Endothelial cell of umbilical vein (primary cell): ENCODE measurements at places on chromosomes 1 and 21. TPM values are rescaled to one million over a fixed set of nuclear protein-coding genes. Genes with fewer than 3 reads are reported as not detected.

The SDHB gene
- 90.3 and 96.2 TPM in 2 replicates for total RNA-seq

The FLVCR1 gene
- total RNA-seq, result 11.9 and 12.0 TPM in 2 replicates

The DEPDC1 gene
- total RNA-seq, result 26.0 and 30.4 TPM in 2 replicates

The NPPA gene
- total RNA-seq, result not detected in 2 replicates

The NBL1 gene
- 39.8 and 40.5 TPM in 2 replicates for total RNA-seq

The SYT2 gene
- not detected in 2 replicates for total RNA-seq

- no peak overlapping the region for H3K27ac ChIP-seq
- no peaks in the 10 kb centered on the region for H3K36me3 ChIP-seq
- H3K4me3 ChIP-seq, result no peak overlapping the region
- no peaks in the 10 kb centered on the region for H3K27me3 ChIP-seq
- H3K4me1 ChIP-seq, result no peaks in the 10 kb centered on the region
- DNase-seq, result no peak
Measured at GRCh38 chr1:196381544-196381943, 226.7 kb downstream of the KCNT2 start.

DNA sequence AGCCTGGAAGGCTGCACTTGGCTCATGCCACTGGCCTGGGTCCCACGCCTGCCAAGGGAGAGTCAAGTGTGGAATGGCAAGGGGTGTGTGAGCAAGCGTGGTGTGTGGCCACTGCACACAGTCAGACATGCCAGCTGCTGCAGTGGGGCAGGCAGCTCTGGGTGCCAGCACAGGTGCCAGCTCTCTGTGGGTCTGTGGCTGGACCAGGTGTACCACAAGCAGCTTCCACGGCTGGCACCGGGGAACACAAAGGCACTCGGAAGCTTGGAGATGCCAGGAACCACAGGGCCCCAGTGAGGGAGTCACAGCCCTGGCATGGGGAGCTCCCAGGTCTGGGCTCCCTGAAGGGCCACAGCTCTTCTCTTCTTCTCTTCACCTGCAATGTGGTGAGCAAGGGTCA lies 34.8 kb downstream of the ACTL8 start:
- H3K4me1 ChIP-seq, result no peaks in the 10 kb centered on the region
- H3K27ac ChIP-seq, result no peak overlapping the region
- no peaks in the 10 kb centered on the region for H3K36me3 ChIP-seq
- DNase-seq, result no peak

DNA sequence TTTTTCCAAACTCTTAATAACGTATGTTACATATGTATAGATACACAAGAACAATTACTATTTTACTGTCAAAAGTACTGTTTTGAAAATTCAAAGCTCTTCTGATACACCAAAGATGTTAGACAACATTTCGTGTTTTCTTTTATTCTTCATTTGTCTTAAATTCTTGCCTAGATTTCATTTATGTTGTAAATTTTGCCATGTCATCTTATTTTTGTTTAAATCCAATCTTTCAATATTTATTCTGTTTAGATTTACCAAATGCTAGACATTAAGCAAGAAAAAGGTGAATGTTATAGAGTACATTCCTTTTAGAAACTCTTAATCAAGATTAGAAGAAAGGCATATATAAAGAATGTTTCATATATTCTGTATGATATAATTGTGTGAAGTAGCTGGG lies 876.9 kb downstream of the KCNT2 start:
- no peak overlapping the region for H3K4me3 ChIP-seq
- H3K27me3 ChIP-seq, result no peaks in the 10 kb centered on the region
- H3K27ac ChIP-seq, result no peak overlapping the region
- no peak for DNase-seq
- H3K36me3 ChIP-seq, result no peaks in the 10 kb centered on the region

DNA sequence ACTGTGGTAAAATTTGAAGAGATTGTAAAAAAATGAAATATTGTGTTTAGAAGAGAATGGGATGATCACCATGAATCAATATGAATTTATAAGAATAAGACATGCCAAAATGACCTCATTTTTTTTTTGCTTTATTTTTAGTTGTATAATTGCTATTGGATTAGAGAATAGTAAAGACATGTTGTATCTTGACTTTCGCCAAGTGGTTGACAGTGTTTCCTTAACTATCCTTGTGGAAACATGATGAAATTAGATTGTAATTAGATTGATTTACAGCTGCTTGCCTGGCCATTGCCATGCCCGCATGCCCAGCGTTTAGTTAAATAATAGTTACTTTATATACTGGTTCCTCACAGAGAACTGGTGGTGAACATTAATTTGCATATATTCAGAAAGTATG lies 154.9 kb downstream of the MAGI3 start:
- no peak for DNase-seq
- no peaks in the 10 kb centered on the region for H3K27me3 ChIP-seq
- H3K36me3 ChIP-seq, result no peaks in the 10 kb centered on the region
- no peak overlapping the region for H3K27ac ChIP-seq
- H3K4me3 ChIP-seq, result no peak overlapping the region

DNA sequence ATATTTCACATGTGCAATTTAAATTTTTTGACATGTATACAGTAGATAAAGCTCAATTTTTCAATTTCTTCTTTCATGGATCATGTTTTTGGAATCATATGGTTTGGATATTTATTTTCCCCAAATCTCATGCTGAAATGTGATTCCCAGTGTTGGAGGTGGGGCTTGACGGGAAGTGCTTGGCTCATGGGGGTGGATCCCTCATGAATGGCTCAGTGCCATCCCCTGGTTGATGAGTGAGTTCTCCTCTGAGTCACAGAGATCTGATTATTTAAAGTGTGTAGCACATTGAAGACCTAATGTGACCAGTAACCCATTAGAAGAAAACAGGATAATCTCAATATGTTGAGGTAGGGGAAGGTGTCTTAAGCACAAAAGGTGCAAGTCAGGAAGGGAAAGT lies 9.1 kb upstream of the IFI16 start:
- H3K27ac ChIP-seq, result peak overlapping the region; percentile 85
- H3K4me3 ChIP-seq, result peak overlapping the region; percentile 39
- H3K4me1 ChIP-seq, result peaks cover 26% of the 10 kb centered on the region
- DNase-seq, result peak; percentile 96
- no peaks in the 10 kb centered on the region for H3K36me3 ChIP-seq

GRCh38 chr1:15851210-15852035 lies 3.9 kb downstream of the SPEN start:
- H3K27me3 ChIP-seq, result no peaks in the 10 kb centered on the region
- H3K36me3 ChIP-seq, result no peaks in the 10 kb centered on the region
- H3K4me1 ChIP-seq, result peaks cover 25% of the 10 kb centered on the region

DNA sequence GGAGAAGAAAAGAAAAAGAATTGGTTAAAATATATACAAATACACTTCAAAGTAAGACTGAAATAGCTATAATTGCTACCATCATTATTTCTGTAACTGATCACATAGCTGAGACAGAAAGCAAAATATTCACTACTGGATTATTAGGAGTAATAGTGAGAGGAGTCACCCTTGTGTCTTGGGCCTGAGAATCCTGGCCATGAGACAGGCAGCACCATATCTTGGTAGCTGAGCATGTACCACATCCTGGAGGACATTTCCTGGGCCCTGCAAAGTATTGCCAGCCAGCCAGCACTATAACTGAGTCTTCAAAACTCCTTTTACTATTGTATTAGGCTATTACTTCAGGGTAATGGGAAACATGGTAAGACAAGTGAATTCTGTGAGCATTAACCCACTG lies 63.5 kb downstream of the C1orf185 start:
- H3K4me1 ChIP-seq, result no peaks in the 10 kb centered on the region
- no peak overlapping the region for H3K27ac ChIP-seq
- H3K27me3 ChIP-seq, result peaks cover 5% of the 10 kb centered on the region
- DNase-seq, result no peak
- H3K4me3 ChIP-seq, result no peak overlapping the region

DNA sequence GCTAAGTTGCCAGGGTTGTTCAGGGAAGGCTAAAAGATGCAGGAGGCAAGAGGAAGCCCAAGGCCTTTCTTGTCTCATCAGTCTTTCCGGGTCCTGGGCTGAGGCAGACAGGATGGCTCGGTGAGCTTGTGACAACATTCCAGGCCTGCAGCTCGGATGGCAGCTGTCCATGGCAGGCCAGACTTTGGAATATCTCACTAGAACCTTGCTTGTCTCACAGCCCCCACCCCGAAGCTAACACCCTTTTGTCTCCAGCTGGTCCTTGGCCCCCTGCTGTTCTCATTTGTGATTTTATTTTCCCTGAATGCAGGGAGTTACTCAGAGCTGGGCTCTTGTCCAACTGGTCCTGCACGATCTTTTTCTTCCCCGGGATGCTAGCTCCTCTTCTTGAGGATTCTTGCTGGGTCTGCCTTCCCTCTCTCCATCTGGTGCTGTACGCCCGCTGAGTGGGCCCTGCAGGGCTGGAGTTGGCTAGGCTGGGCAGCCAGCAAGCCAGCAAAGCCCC lies 477.2 kb upstream of the CAMK1G start:
- no peak overlapping the region for H3K4me3 ChIP-seq
- H3K4me1 ChIP-seq, result no peaks in the 10 kb centered on the region
- H3K27me3 ChIP-seq, result peaks cover 1% of the 10 kb centered on the region
- no peak for DNase-seq

DNA sequence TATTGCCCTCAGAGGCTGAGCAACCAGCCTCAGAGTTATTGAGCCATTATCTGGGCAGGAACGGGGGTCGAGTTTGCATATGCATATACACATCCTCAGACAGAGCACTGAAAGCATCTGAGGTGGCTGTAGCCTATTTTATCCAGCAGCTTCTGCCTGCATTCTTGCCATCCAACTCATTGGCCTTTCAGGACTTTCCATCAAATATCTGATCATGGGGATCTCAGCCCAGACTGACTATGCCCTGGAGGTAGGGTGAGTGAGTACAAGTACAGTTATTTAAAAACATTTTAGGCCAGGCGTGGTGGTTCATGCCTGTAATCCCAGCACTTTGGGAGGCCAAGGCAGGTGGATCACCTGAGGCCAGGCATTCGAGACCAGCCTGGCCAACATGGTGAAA lies 1.8 kb upstream of the MTF1 start:
- H3K36me3 ChIP-seq, result peaks cover 3% of the 10 kb centered on the region
- DNase-seq, result no peak
- H3K27ac ChIP-seq, result no peak overlapping the region
- H3K4me1 ChIP-seq, result peaks cover 11% of the 10 kb centered on the region

- no peak for DNase-seq
- H3K4me1 ChIP-seq, result peaks cover 37% of the 10 kb centered on the region
- peaks cover 19% of the 10 kb centered on the region for H3K36me3 ChIP-seq
- H3K4me3 ChIP-seq, result no peak overlapping the region
- no peaks in the 10 kb centered on the region for H3K27me3 ChIP-seq
Measured at GRCh38 chr1:153748903-153749302, 21.1 kb downstream of the INTS3 start.

DNA sequence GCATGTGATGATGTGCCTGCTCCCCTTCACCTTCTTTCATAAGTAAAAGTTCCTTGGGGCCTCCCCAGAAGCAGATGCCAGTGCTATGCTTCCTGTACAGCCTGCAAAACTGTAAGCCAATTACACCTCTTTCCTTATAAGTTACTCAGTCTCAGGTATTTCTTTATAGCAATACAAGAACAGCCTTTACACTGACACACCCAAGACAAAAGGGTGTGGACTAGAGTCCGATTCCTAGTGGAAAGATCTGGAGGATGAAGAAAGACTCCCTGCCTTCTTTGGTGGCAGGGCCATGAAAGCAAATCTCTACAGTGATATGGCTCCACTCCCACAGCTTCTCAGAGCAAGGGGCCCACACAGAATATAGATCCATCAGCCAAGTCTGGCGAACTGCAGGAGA lies 209.7 kb upstream of the ST6GALNAC5 start:
- H3K27me3 ChIP-seq, result no peaks in the 10 kb centered on the region
- no peak overlapping the region for H3K27ac ChIP-seq
- DNase-seq, result no peak
- H3K4me1 ChIP-seq, result no peaks in the 10 kb centered on the region
- H3K36me3 ChIP-seq, result no peaks in the 10 kb centered on the region
- no peak overlapping the region for H3K4me3 ChIP-seq

DNA sequence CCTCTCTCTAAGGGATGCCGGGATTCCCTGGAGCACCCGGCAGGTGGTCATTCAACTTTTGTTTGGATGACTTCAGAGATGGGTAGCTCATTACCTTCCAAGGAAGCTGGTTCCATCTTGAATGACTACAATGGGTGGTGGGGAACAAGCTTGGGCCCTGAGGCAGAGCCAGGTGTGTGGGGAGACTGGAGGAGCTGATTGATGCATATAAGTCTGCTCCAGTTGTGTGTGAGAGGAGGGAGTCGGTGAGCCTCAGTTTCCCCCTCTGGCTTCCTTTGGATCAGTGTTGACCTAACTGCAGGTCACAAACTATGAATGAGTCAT lies 133.8 kb upstream of the ZBTB40 start:
- H3K36me3 ChIP-seq, result no peaks in the 10 kb centered on the region
- H3K27me3 ChIP-seq, result peaks cover 13% of the 10 kb centered on the region
- H3K4me3 ChIP-seq, result no peak overlapping the region
- H3K4me1 ChIP-seq, result no peaks in the 10 kb centered on the region

DNA sequence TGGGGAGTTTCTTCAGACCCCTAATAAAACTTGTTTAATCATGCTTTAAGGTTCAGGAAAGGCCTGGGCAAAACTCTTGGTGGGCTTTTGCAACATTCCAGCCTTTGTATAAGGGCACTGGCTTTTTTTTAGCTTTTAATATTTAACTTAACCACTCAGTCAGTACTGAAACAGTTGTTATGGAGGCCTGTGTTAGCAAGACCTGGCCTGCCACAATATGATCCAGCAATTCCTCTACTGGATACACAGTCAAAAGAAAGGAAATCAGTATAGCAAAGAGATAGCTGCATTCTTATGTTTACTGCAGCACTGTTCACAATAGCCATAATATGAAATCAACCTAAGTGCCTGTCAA lies 75.1 kb upstream of the COG2 start:
- no peaks in the 10 kb centered on the region for H3K27me3 ChIP-seq
- H3K4me1 ChIP-seq, result no peaks in the 10 kb centered on the region
- no peak overlapping the region for H3K27ac ChIP-seq
- H3K36me3 ChIP-seq, result no peaks in the 10 kb centered on the region

DNA sequence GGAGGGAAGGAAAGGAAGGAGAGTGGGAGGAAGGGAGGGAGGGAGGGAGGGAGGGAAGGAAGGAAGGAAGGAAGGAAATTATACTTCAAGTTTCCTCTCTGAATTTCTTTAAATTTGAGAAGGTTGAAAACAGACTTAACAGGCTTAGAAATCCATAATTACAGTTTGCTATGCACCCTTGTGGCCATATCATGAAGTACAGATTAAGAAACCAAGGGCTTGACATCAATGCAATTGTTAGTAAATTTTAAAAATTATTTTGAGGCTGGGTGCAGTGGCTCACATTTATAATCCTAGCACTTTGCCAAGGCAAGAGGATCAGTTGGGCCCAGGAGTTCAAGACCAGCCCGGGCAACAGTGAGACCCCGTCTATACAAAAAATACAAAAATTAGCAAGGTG lies 14.4 kb downstream of the ANP32E start:
- H3K4me3 ChIP-seq, result no peak overlapping the region
- DNase-seq, result no peak
- no peak overlapping the region for H3K27ac ChIP-seq
- H3K4me1 ChIP-seq, result no peaks in the 10 kb centered on the region
